G401 (cell line): ENCODE measurements at places on chromosomes 13 and 19. TPM values are rescaled to one million over a fixed set of nuclear protein-coding genes. Genes with fewer than 3 reads are reported as not detected.

POU2F2 gene
- total RNA-seq = not detected in 2 replicates

DNA sequence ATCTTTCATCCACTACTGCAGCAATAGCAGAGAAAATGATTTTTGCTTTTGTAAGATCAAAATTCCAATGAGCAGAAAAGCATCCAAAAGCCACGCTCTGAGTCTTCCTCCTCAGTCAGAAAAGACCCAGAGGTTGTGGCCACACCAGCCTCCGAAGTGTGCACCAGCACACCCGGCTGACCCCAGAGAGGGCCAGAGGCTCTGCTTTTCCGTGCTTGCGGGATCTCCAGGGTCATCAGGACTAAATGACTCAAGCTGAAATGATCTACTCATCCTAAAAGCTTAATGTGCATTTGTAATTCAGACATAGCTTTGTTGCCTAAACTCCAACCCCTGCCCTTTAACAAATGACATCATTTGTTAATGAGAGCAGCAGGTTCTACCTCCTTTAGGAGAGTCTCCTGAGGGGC is 16.5 kb downstream of the RXFP2 start:
- no peak for DNase-seq

DNA sequence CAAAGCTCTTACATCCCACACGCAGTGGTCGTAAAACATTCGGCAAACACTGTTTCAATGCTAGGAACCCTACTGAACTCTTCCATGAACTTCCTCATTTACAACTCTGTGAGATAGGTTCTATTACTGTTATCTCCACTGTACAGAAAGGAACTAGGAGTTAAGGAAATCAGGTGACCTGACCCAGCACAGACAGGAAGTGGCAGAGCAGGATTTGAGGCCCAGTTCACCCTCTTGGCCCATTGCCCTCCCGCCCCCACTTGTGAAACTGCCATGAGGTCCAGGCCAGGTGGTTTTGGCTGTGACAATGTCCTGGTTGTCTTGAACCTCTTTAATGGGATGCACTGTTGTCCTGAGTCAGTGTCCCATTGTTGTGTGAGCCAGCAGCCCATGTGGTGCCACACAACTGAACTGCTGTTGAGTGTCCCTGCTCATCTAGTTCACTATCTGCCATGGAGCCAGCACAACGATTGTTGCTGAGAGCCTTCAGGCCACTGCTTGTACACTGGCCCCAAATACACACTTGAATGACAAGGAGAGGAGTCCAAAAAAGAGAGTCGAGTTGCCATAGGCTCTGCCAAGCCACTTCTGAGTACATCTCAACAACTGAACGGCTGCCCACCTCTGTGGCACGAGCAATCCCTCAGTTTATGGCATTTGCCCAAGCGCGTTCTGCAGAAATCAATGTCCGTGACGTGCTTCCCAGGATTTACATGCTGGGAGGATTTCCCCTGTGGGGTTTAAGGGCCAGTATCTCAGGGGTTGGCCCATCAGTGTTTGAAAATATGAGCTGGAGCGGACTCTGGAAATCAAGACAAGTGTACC is 484.6 kb downstream of the TSHZ3 start:
- DNase-seq = no peak

KLK12 gene
- total RNA-seq = not detected in 2 replicates

KIR2DL4 gene
- not detected in 2 replicates for total RNA-seq

ZNF773 gene
- total RNA-seq = 3.8 and 11.8 TPM in 2 replicates

DNA sequence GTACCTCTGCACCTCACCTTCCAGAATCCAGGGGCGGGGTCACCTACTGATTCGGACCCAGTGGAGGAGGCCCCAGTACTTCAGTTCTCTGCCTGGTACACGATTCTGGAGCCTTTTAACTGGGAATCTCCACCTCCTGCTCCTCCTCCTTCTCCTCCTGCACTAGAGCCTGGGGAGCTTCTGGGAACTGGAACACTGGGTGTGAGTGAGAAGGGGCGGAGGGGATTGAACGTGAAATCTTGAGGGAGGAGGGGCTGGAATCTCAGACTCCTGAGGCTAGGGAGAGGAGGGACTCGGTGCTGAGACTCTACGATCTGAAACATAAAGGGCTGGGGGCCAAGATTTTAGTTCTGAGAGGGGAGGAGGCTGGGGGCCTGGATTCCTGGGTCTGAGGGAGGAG is at the start of gene KLK8:
KLK8 (minus strand) TSS at position 90 of the 400 bp plus-strand sequence. CDS start 437 bp downstream, outside the sequence.
- no peak for DNase-seq

EID2B gene
- 5.3 and 15.5 TPM in 2 replicates for total RNA-seq

DNA sequence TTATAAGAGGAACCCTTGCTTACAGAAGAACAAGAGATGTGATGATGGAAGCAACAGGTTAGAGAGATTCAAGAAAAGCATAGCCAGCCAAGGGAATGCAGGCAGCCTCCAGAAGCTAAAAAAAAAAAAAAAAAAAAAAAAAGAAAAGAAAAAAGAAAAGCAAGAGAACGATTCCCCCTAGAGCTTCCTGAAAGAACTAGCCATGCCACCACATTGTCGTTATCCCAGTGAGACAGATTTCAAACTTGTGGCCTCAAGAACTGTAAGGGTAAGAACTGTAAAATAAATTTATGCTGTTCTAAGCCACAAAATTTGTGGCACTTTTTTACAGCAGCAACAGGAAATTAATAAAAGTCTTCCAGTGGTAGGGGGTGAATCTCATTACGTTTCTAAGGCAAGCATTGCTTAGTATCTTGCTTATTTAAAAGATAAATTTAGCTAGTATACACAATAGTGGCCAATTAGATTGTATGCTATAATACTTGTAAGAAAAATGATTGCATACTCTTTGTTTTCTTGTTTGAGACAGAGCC is 21.8 kb downstream of the RFXAP start:
- no peak for DNase-seq

DNA sequence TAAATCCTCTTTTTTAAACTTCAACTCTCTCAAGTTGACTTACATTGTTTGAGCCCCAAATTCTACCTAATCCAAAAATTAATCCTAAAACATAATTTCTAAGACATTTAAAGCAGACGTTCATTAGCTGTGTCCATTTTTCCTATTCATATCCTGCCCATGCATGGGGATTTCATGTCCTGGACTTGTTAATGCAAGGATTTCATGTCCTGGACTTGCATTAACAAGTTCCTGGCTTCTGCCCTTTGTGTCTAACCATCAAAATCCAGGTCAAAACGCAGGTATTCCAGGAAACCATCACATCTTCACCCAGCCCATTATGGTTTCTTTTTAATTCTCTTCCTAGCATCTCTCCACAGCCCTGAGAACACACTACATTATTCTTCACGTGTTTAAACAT is 454.9 kb downstream of the KLF5 start:
- DNase-seq = no peak

GRCh38 chr19:53772943-53773342 is 51.2 kb downstream of the NLRP12 start:
- peak; percentile 43 for DNase-seq

DNA sequence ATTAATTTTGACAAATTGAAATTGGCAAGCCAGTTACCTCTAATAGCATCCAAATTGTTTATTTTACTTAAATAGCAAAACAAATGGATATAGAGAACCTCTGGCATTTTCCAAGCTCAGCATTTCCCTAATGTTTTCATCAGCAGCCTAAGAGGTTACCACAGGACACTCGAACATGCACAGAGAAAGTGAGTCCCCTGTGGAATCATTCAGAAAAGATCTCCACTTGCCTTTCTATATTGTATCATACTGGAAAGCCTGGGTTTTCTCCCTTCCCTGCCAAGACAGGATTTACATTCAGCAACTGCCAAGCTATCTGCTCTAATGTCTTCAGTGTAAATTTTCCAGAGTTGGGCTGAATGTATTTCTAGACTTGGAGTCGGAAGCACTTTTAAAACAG is 188.9 kb downstream of the KCTD12 start:
- no peak for DNase-seq

DNA sequence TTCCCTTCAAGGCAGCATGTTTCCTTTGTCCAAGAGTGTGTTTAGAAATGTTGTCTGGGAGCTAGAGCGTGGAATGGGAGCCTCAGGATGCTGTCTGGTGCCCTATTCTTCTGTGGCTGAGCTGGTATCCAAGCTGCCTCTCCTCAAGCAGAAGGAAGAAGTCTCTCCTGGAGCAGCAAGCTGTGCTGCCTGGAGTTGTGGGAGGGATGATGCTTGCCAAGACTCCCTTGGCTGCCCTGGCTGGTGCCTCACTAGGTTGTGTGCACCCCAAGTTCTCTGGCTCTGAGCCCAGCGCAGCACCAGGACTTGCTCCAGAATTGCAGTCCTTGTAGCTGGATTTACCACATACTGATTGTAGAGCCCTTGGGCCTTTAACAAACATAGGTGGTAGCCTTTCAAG is 4.7 kb upstream of the CYP4F3 start:
- no peak for DNase-seq

TGDS gene
- total RNA-seq = 20.4 and 34.4 TPM in 2 replicates

SYCN gene
- total RNA-seq = not detected in 2 replicates

- DNase-seq = no peak
These were observed 2.9 kb upstream of the C19orf25 start for GRCh38 chr19:1481893-1482360.

DNA sequence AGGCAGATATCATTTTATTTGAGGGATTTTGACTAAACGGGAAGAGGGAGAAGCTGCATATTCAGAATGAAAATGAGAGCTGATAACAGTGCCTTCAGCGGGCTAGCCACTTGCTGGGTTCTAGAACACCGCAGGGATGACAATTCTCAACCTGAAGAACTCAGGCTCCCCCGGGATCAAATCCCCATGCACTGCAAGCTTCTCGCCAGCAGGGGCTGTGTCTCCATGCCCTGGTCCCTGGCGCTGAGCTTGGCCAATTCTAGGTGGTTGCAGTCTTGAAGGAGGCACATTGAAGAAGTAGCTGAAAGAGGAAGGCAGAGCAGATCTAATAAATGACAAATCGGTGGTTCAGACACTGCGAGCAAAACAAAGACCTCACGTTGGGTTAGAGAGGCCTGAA is 128.7 kb downstream of the UQCRFS1 start:
- no peak for DNase-seq

- peak; percentile 48 for DNase-seq
These were observed 279.8 kb downstream of the DNAJC15 start for GRCh38 chr13:43303033-43303729.

LIM2 gene
- total RNA-seq = not detected in 2 replicates

DNA sequence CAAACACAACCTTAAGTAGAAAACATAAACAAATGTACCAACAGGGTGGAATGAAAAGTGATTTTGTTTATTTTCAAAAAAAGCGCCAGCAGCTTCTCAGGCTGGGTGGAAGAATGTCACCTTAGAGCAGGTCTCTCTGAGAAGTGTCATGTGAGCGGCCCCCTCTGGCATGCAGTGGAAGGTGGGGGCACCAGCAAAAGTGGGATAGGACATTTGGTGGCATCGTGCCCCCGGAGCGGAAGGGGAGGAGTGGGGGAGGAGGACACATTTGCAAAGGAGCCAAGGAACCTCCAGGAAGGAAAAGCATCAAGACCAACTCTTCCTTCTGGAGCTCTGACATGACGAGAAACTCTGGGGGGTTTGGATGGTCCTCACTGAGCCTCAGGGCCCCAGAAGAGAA is 635.3 kb downstream of the UQCRFS1 start:
- no peak for DNase-seq
